Activated B cell treated with CpG ODN at 0.5 μM for 24 hours (primary cell): ENCODE measurements at places on chromosomes 7 and 10.

- no peak for DNase-seq
Observed at GRCh38 chr7:155959894-155960293, 147.6 kb upstream of the SHH start.

GRCh38 chr7:116210345-116211005 is at the start of gene TES:
TES (plus strand) TSS chr7:116210539; CDS start chr7:116210708, 169 bp downstream.
- peak; percentile 69 for DNase-seq

GRCh38 chr7:157001920-157002818 is 8.3 kb downstream of the MNX1 start:
- DNase-seq, result no peak

GRCh38 chr7:38840736-38841460 is 68.1 kb downstream of the VPS41 start:
- no peak for DNase-seq

DNA sequence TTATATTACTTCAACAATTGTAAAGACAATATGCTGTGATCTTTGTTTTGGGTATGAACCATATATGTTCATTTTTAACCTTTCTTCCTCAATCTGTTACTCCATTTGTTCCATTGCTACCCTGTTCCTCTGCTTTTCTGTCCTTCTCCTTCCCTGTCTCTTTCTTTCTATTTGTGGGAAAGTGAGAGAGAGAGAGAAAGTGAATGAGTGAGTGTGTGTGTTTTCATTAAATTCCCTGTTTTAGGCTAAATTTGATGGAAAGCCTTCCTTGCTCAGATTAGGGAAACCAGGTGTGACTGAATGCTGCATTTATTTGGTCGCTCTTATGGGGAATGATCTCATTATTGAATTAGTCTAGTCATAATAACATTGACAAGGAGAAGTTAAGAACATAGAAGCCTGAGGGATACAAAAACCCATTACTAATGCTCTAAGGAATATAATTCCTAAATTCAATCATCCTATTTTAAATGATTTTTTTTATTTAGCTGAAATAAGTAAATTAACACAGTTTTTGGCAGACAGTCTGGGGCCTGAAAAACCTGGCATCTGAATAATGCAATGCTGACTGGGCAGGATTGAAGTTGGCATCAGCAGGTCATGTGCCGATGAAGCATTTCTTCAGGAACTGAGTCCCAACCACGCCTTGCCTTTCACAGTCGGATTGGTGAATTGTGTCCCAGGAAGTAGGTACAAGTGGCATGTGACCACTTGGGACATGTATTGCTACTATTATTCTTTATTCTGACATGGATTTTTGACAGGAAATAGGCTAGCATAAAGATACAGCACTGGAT is 117.6 kb upstream of the LRGUK start:
- DNase-seq, result no peak

DNA sequence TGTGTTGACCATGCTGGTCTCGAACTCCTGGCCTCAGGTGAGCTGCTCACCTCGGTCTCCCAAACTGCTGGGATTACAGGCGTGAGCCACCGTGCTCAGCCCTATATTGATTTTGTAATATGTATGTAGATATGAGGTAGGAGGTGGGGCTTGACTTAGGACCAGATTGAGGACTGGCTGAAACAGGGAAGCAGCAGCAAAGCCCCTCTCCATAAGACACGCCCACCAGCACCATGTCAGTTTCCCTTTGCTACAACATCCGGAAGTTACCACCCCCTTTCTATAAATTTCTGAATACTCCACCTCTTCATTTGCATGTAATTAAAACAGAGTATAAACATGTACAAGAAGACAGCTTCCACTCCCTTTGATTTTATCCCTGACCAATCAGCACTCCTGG is 47.9 kb upstream of the MYL10 start:
- no peak for DNase-seq

GRCh38 chr7:70646536-70647248 is 485.3 kb upstream of the GALNT17 start:
- no peak for DNase-seq

- no peak for DNase-seq
Observed at GRCh38 chr10:128710098-128710797, 584.0 kb upstream of the MKI67 start.

DNA sequence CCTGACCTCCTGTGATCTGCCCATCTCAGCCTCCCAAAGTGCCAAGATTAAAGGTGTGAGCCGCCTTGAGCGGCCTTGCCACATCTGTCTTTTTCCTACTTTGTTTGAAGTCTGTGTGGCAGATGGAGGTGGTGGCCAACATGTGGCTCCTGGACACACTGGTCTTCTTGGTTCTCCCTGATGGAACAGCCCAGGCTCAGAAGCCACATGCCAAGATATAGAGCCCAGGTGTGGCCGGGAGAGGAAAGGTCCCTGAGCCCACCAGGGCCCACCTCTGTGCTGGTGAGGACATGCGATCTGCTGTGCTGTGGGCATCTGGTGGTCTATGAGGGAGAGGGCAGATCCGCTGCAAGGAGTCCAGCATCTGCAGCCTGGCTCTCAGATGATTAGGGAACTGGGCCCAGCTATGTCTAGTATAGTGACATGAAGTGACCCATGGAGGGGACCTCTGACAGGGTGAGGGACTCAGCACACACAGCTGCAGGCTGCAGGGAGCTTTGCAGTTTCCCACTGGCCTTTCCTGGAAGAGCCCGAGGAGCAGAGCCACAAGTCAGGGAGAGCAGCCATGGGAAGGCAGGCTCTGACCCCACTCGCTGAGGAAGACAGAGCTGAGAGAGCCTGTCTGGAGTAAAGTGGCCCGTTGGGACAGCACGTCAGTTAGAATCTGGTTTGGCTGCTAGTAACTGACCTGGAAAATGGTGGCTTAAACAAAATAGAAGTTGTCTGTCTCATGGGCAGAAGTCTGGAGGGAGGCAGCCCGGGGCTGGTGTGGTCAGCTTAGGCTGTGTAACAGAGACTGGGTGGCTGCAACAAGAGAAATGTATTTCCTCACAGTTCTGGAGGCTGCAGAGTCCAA is 25.9 kb downstream of the ADCY1 start:
- no peak for DNase-seq

- no peak for DNase-seq
Observed at GRCh38 chr7:88795553-88795952, at the start of gene TEX47. TEX47 (minus strand) TSS chr7:88795737; CDS start chr7:88794942, 795 bp downstream.

DNA sequence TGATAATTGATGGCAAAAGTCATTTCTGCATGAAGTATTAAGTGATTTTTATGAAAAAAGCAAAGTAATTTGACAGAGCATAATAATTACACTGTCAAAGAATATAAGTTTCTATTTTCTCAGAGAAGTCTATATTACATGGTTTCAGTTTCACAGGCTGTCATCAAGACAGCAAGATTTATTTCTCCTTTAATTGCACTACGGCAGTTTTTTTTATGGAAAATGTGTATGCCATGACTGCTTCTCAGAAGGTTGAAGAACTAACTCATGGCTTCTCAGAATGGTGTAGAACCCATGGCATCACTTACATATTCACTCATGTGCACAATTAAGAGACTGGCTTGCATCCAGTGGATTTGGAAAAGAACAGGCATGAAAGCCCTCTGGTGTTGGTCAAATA is 870.3 kb upstream of the SORCS1 start:
- DNase-seq, result no peak

GRCh38 chr10:76962851-76963250 is 674.8 kb downstream of the KCNMA1 start:
- DNase-seq, result no peak

DNA sequence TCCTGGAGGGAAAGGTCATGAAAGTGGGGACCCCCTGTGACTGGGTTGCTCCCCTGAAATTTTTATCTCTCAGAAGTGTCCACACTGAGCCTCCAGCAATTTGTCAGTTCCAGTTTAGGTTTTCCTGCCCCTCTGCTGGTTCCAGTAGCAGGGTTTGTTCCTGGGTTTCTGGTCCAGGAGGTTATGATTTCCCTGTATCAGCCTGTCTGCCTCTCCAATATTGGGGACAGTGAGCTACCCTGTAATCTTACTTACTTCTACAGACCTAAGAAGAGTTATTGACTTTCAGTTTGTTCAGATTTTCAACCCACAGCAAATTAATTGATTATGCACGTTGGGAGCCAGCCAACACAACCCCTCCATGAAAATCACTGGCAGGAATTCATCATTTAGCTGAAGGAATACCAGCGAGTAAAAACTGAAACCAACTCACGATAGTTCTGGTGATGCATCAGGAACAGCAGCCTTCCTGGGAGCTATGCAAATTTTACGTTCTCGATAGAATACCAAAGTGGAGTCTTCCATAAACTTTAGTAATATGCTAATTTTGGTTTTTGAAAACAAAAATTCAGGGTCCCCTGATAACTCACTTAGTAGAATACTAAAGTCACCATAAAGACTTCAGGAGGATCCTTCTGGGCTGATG is 31.3 kb upstream of the IL15RA start:
- DNase-seq, result no peak

DNA sequence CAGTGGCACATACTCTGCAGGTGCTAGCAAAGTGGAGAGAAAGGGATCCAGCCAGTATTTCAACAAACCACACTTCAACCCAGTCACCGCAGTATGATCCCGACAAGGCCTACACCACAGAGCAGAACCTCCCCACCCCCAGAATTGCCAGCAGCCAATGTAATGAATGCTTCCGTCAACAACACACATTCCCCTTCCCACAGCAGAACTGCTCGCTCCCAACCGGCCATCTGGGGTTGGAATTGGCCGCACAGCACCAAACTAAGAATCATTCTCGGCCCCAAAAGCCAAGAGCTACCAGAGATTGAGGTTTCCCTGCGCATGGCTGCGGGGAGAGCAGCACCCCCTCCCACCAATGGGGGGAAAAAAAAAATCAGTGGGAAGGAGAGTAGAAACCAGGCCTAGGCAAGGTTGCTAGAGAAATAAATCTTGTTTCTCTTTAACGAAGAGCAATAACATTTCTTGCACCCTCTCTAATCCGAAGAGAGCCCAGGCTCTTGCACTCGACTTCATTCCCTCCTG is 1.1 kb downstream of the WASL start:
- DNase-seq, result no peak

DNA sequence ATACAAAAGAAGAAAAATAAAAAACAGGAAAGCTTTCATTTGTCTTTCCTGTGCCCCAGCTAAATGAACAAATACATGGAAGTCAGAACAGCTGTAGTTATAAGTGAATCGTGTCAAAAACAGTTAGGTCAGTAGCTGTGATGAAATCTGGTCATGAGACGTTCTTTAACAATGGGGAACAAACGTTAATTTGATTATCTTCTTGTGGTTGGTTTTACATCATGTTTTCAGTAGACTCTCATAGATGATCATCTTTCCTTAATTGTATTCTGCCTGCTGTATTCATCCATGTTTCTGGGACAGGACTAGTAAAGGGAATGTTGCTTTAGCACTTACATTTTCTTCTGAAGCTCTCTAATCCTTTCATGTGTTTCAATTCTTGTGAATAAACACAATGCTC is 97.0 kb downstream of the PCLO start:
- no peak for DNase-seq

- DNase-seq, result no peak
Observed at GRCh38 chr7:101884671-101885596, 67.5 kb downstream of the CUX1 start.

GRCh38 chr10:125037145-125037877 is 95.4 kb downstream of the ZRANB1 start:
- no peak for DNase-seq

- DNase-seq, result peak; percentile 42
Observed at GRCh38 chr7:139231513-139232376, 708 bp downstream of the UBN2 start.

DNA sequence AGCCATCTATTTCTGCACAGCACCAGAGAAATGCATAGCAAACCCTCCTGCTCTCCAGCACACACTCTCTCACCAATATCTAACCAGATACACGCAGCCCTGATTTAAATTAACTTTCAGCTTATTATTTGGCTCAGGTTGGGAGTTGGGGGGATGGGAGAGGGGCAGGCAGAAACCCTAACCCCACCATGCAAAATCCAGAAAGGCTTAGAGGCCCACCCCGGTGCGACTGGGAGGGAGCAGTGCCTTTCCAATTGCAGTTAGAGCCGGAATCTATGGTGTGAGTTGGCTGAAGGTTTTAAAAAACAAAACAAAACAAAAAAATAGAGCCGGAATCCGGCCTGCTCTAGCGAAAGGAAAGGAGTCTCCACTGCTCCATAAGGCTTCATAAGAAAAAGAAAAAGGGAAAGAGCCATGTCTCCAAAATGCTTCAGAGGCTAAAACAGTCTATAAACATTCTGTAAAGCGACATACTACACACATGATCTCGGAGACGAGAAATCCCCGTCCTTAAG is 2.9 kb downstream of the IGF2BP3 start:
- no peak for DNase-seq

DNA sequence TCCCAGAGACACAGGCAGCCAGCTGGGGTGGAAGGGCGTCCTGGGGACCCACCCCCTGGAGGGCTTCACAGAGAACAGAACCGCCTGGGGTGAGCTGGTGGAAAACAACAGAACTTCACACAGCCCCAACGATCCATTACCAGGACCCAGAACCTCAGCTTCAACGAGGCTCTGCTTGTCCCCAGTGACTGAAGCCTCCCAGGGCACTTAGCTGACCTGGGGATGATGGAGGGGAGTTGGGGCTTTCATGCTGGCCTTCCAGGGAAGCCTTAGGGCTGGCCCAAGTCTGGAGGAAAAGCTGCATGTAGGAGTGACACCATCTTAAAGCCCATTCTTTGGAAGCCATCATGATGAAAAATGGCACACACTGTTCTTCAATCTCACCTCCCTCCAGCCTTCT is 300.2 kb downstream of the WDR37 start:
- DNase-seq, result no peak

DNA sequence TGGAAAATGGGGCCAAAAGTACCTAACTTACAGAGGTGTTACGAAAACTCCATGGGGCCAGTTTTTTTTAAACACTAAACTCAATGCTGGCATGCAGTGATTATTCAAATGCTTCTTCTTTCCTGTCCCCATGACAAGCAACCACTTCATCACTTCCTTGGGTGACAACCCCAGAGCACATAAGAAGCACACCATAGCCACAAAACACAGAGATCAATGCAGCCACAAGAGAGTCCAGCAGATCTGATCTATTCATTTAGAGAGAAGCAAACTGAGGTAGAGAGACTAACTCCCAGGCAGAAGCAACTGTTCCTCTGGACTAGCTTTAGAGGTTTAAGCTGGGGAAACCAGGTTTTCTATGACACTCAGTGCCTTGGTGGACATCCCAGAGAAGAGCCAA is 180.0 kb downstream of the GRID1 start:
- no peak for DNase-seq

GRCh38 chr10:93570383-93570782 is 3.9 kb downstream of the FFAR4 start:
- DNase-seq, result no peak

DNA sequence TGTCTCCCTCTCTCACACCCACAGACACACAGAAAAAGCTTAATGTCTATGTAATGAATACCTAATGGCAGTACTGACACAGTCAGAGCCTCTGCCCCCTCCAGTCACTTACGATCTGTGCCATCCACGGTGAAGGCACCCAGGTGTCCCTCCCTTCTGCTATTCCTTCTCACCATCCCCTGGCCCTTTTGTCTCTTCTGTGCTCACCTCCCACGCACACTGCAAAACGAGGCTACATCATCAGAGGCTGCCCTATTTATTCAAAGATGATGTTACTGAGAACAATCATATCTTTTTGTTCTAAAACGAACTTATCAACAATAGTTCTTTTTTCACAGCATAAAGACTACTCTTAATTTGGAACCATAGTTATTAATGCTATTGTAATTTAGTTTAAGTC is 246.9 kb upstream of the MKLN1 start:
- DNase-seq, result no peak
